ENCODE measurements at places on chromosomes 2 and 18. TPM values are rescaled to one million over a fixed set of nuclear protein-coding genes. Genes with fewer than 3 reads are reported as not detected.

Gene CRYGB
- not detected for total RNA-seq

Gene IL36G
- 0.30 TPM for total RNA-seq

Gene CNDP1
- total RNA-seq = not detected

Gene AQP12A
- total RNA-seq = not detected

Gene IL37
- total RNA-seq = not detected

Gene TMEM18
- 25.9 TPM for total RNA-seq

Gene LRRTM4
- 15.4 TPM for total RNA-seq

Gene UGT1A4
- total RNA-seq = not detected

Gene DNAJC5G
- total RNA-seq = 14.1 TPM

Gene TEX44
- total RNA-seq = not detected

Measured in cardiac muscle cell (in vitro differentiated cells and primary cell).